ENCODE measurements at places on chromosomes 4 and X. TPM values are rescaled to one million over a fixed set of nuclear protein-coding genes. Genes with fewer than 3 reads are reported as not detected.

DNA sequence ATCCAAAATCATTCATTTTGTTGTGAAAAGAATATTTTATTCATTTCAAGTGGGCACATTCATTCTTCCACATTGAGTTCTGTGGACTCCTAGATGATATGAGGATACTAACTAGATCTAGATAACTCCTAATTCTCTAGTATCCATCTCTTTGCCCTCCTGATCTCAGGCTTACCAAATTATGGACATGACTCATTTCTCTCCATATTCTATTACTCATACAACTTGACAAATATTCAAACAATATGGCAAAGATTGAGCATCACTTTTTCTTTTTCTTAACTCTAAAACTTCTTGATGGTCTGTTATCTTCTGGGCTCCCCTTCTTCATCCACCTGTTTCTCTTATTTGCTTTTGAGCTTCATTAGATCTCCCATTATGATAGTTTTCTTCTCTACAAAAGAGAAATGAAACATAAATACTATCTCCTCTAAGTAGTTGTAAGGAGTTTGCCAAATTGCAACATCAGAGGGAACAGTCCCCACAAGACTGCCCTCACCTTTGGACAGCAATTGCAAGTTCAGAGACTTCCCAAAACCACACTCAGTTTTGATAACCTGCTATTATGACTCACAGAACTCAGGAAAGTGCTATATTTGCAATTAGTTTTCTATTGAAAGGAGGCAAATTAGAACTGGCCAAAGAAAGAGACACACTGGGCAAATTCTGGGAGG, 422.9 kb downstream of the SPRY1 start:
- no peaks in the 10 kb centered on the region for H3K36me3 ChIP-seq
- no peak for DNase-seq
- H3K4me1 ChIP-seq: peaks cover 2% of the 10 kb centered on the region
- no peak overlapping the region for H3K27ac ChIP-seq

DNA sequence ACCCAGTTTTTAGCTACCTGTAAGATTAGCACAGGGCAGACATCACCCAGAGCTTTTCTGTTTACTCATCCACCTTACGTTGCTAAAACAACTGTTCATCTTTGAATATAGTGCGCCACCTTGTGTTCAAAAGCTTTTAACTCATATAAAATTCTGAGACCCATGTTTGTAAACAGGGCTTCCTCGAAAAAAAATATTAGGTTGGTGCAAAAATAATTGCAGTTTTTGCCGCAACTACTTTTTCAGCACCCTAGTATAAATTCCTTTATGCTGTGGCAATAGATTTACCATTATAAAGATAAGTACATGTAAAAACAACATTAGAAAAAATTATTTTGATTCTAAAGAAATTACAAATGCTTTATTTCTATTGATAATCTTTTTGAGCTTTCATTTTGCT, 147.9 kb downstream of the LRBA start:
- no peak overlapping the region for H3K27ac ChIP-seq
- no peak for DNase-seq
- no peaks in the 10 kb centered on the region for H3K4me1 ChIP-seq
- H3K4me3 ChIP-seq: no peak overlapping the region
- peaks cover 27% of the 10 kb centered on the region for H3K36me3 ChIP-seq
- no peaks in the 10 kb centered on the region for H3K27me3 ChIP-seq

DNA sequence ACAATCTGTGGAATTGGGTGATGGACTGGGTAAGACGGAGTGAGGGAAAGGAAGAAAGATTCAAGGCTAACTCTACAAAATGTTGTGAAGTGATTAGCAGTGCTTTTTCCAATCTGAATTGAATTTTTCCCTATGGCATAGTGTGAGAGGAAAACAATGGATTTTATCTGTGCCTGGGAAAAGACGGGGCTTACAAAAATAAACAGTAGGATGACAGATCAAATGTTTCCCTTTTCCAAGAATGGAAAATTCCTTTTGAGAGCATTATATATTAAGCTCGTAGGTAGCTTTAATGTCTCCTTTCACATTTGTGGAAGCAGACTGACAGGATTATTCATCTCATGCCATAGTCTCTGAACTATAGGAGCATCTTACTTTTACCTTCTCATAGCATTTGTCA, 27.8 kb downstream of the ATP11C start:
- peaks cover 17% of the 10 kb centered on the region for H3K4me1 ChIP-seq
- no peak overlapping the region for H3K4me3 ChIP-seq
- no peaks in the 10 kb centered on the region for H3K27me3 ChIP-seq

DNA sequence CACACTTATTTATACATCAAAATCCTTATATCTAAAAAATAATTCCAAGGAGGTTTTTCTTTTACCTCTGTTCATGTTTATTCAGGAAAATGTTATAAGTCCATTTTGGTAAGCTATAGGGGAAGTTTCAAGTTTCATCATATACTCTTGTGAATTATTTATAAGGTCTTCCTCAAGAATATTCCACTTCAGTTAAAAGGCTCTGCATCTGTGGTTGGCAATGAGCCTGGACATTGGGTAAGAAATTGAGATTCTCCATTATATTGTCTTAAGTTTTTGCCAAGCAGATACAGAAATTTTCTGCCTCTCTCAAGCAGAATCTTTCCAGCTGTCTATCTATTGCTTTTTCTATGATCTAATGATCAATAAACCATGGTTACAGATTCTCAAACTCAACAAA, 641.9 kb downstream of the NLGN4X start:
- no peak for DNase-seq
- H3K4me1 ChIP-seq: peaks cover 2% of the 10 kb centered on the region

DNA sequence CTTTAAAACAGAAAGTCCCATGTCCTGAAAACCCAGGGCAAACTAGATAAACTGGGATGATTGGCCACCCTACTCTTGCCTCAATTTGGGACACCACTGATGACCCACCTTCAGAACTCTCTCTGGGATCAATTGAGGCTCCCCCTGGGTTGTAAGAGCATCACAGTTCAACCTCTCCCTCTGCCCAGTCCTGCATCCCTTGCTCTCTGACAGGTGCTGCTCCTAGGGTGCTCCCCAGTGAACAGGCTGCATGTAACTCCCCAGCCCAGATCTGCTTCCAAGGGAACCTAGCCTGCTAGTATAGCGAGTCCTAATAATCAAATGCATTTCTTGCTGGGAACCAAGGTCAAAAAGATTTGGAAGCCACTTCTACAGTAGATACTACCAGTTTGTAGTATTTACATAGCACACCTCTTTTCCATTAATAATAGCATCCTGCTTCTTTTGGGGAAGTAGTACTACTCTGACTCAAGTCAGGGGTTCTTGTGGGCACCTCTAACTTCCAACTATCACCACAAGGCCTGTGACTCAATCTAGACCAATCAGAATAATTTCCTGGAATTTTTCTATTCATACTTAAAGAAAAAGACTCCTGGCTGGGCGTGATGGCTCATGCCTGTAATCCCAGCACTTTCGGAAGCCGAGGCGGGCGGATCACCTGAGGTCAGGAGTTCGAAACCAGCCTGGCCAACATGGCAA, 42.1 kb upstream of the SPINK2 start:
- H3K36me3 ChIP-seq: no peaks in the 10 kb centered on the region
- no peak overlapping the region for H3K4me3 ChIP-seq
- no peak overlapping the region for H3K27ac ChIP-seq
- no peak for DNase-seq
- H3K27me3 ChIP-seq: no peaks in the 10 kb centered on the region

The OPN1MW gene
- not detected for total RNA-seq

DNA sequence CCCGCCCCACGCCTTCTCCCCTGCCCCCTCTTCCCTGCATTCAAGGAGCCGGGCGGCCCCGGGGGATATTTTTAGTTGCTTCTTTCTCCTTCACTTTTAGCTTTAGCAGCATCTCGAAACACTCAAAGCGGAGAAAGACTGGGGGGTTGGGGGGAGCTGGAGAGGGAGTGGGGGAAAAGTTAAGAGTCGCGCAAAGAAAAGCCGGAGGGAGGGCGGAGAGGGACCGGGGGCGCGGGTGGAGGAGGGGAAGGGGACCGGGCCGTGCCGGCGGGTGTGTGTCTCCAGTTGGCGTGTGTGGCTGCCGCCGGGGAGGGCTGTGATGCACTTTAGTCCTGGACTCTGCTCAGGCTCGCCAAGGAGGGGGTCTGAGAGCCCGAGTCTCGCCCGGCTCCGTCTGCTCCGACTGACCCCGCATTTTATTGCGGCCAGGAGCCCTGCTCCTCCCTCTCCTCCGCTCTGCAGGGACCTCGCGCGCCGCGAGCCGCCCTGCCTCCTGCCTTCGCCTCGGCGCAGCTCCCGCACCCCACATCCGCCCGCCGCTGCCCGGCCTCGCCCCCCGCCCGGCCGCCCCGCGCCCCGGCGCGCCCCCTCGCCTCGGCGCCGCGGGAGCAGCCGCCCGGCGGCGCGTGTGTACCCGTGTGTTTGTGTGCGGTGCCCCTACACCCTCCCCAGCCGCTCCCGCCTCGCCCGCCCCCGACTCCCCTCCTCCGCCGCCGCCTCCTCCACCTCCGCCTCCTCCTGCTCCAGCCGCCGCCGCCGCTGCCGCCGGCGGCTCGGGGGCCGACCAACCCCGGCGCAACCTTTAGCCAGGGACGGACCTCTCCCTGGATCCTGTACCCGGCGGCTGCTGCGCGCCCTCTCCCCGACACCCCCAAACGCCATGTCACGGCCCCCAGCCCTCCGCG, 1.4 kb downstream of the ZNF827 start:
- peak; percentile 42 for DNase-seq
- H3K27me3 ChIP-seq: no peaks in the 10 kb centered on the region
- peaks cover 10% of the 10 kb centered on the region for H3K36me3 ChIP-seq

DNA sequence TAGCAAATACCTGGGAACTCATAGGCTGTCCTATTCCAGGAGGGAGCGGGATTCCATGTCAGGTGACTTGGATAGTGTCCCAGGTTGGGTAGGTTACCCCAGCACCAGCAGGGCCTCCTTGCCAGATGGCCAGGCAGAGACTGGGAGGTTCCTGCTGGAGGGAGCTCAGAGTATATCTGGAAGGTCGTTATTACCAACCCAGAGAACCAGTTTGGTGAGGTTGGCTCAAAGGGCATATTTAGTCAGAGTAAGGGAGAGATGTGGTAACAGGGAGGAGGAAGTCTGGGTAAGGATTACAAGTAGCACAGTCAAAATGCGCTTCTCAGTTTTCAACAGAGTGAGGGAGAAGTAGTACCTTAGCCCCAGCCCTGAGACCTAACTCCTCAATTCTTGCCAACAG, 53.3 kb upstream of the LNX1 start:
- no peaks in the 10 kb centered on the region for H3K36me3 ChIP-seq
- no peak overlapping the region for H3K4me3 ChIP-seq
- peaks cover 7% of the 10 kb centered on the region for H3K27me3 ChIP-seq
- H3K4me1 ChIP-seq: no peaks in the 10 kb centered on the region

GRCh38 chrX:118965395-118965794, 9.0 kb upstream of the LONRF3 start:
- H3K36me3 ChIP-seq: no peaks in the 10 kb centered on the region
- peaks cover 4% of the 10 kb centered on the region for H3K27me3 ChIP-seq
- H3K4me3 ChIP-seq: no peak overlapping the region
- no peak for DNase-seq

- H3K36me3 ChIP-seq: no peaks in the 10 kb centered on the region
- no peak overlapping the region for H3K27ac ChIP-seq
- H3K4me1 ChIP-seq: no peaks in the 10 kb centered on the region
- H3K27me3 ChIP-seq: no peaks in the 10 kb centered on the region
Observed at GRCh38 chr4:176404621-176405020, 84.9 kb downstream of the SPCS3 start.

The GRID2 gene
- not detected for total RNA-seq

- DNase-seq: no peak
- no peaks in the 10 kb centered on the region for H3K36me3 ChIP-seq
- no peaks in the 10 kb centered on the region for H3K4me1 ChIP-seq
- H3K27me3 ChIP-seq: no peaks in the 10 kb centered on the region
Observed at GRCh38 chrX:19403696-19404095, 60.0 kb downstream of the PDHA1 start.

The CTAG1A gene
- total RNA-seq: not detected

DNA sequence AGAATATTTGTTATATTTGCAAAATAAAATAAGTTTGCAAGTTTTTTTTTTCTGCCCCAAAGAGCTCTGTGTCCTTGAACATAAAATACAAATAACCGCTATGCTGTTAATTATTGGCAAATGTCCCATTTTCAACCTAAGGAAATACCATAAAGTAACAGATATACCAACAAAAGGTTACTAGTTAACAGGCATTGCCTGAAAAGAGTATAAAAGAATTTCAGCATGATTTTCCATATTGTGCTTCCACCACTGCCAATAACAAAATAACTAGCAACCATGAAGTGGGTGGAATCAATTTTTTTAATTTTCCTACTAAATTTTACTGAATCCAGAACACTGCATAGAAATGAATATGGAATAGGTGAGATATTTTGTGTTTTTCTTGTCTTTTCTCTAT, at the start of gene AFP:
Gene AFP (plus strand): TSS at position 238 of the 400 bp plus-strand sequence. CDS start 42 bp downstream, at position 280.
- no peak within 1 kb of the TSS for H3K4me3 ChIP-seq
- DNase-seq: no peak
- peaks cover 10% of the 10 kb centered on the region for H3K27me3 ChIP-seq
- no peaks in the 10 kb centered on the region for H3K36me3 ChIP-seq
- H3K4me1 ChIP-seq: no peaks in the 10 kb centered on the region

- H3K36me3 ChIP-seq: no peaks in the 10 kb centered on the region
- H3K4me1 ChIP-seq: peaks cover 4% of the 10 kb centered on the region
- H3K4me3 ChIP-seq: no peak overlapping the region
- H3K27ac ChIP-seq: no peak overlapping the region
Observed at GRCh38 chrX:18377796-18378195, 23.3 kb upstream of the SCML2 start.

The HTN3 gene
- not detected for total RNA-seq

- no peaks in the 10 kb centered on the region for H3K27me3 ChIP-seq
- no peaks in the 10 kb centered on the region for H3K36me3 ChIP-seq
- H3K4me3 ChIP-seq: no peak overlapping the region
- no peak for DNase-seq
Observed at GRCh38 chr4:169225058-169225751, 45.6 kb downstream of the SH3RF1 start.

- H3K4me1 ChIP-seq: peaks cover 17% of the 10 kb centered on the region
- no peaks in the 10 kb centered on the region for H3K27me3 ChIP-seq
- DNase-seq: no peak
- no peaks in the 10 kb centered on the region for H3K36me3 ChIP-seq
- H3K4me3 ChIP-seq: no peak overlapping the region
- H3K27ac ChIP-seq: peak overlapping the region; percentile 54
Observed at GRCh38 chr4:75172551-75172950, 239.6 kb downstream of the PARM1 start.

DNA sequence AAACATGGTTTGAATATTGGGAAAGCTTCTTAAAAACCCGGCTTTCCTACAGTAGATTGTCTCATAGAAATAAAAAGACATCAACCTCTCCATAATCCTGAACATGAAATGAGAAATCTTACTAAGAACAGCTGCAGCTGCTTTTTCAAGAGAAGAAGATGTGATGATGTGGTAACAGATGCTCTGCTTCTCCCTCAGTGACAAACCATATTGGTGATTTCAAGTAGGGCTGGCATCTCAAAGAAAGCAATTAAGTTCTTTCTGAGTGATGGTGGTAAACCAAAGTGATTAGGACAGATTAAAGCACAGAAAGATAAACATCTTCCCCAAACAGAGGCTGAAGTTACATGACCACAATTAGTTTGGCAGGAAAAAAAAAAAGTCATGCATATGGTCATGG, 1477.7 kb downstream of the RAPGEF2 start:
- H3K27ac ChIP-seq: no peak overlapping the region
- no peaks in the 10 kb centered on the region for H3K4me1 ChIP-seq
- H3K36me3 ChIP-seq: no peaks in the 10 kb centered on the region
- H3K4me3 ChIP-seq: no peak overlapping the region
- no peak for DNase-seq

- DNase-seq: no peak
- H3K27me3 ChIP-seq: no peaks in the 10 kb centered on the region
- H3K4me1 ChIP-seq: peaks cover 12% of the 10 kb centered on the region
- H3K4me3 ChIP-seq: no peak overlapping the region
Observed at GRCh38 chr4:105461621-105462382, 12.1 kb downstream of the PPA2 start.

- peaks cover 59% of the 10 kb centered on the region for H3K4me1 ChIP-seq
- peak overlapping the region; percentile 25 for H3K27ac ChIP-seq
Observed at GRCh38 chr4:150999086-150999485, 16.0 kb downstream of the LRBA start.
